CD8-positive, alpha-beta memory T cell (primary cell): ENCODE measurements at places on chromosomes 13 and 19. TPM values are rescaled to one million over a fixed set of nuclear protein-coding genes. Genes with fewer than 3 reads are reported as not detected.
A peak's percentile ranks its signal among the peaks of the same experiment; 100 is the strongest.

KLK10 gene
- not detected for total RNA-seq

GRCh38 chr13:44052780-44053184, 173.1 kb downstream of the LACC1 start:
- no peak overlapping the region for H3K4me3 ChIP-seq
- no peak overlapping the region for H3K27ac ChIP-seq
- H3K36me3 ChIP-seq = no peaks in the 10 kb centered on the region
- no peaks in the 10 kb centered on the region for H3K27me3 ChIP-seq
- no peaks in the 10 kb centered on the region for H3K4me1 ChIP-seq
- DNase-seq = no peak

- H3K27me3 ChIP-seq = no peaks in the 10 kb centered on the region
- peaks cover 11% of the 10 kb centered on the region for H3K4me1 ChIP-seq
- no peaks in the 10 kb centered on the region for H3K36me3 ChIP-seq
- H3K4me3 ChIP-seq = no peak overlapping the region
These were observed 4.3 kb upstream of the PGPEP1 start for GRCh38 chr19:18336121-18336520.

GRCh38 chr13:76890021-76890420, 3.8 kb upstream of the KCTD12 start:
- H3K4me1 ChIP-seq = peaks cover 7% of the 10 kb centered on the region
- H3K4me3 ChIP-seq = no peak overlapping the region
- H3K27me3 ChIP-seq = peaks cover 8% of the 10 kb centered on the region
- no peak for DNase-seq

DNA sequence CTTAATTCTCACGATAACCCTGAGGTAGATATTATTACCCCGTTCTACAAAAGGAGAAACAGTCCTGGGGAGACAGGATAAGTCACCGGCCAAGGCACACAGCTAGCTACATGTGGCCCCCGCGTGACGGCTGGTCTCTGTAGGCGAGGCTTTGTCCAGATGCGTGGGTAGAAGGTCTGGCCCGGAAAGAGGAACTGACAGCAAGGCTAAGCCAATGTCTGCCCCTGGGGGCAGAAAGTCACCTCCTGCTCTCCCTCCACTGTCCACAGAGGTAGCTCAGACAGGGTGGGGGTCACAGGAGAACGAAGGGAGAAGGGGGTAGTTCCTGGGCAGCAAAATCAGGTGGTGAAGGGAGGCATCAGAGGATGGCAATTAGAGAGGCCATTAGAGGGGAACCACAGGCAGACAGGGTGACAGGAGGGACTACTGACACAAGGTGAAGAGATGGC, 1.8 kb downstream of the APOC4 start:
- DNase-seq = no peak
- no peaks in the 10 kb centered on the region for H3K36me3 ChIP-seq
- H3K4me1 ChIP-seq = no peaks in the 10 kb centered on the region
- H3K27ac ChIP-seq = no peak overlapping the region
- H3K4me3 ChIP-seq = no peak overlapping the region
- H3K27me3 ChIP-seq = no peaks in the 10 kb centered on the region

RFPL4A gene
- not detected for total RNA-seq

DNA sequence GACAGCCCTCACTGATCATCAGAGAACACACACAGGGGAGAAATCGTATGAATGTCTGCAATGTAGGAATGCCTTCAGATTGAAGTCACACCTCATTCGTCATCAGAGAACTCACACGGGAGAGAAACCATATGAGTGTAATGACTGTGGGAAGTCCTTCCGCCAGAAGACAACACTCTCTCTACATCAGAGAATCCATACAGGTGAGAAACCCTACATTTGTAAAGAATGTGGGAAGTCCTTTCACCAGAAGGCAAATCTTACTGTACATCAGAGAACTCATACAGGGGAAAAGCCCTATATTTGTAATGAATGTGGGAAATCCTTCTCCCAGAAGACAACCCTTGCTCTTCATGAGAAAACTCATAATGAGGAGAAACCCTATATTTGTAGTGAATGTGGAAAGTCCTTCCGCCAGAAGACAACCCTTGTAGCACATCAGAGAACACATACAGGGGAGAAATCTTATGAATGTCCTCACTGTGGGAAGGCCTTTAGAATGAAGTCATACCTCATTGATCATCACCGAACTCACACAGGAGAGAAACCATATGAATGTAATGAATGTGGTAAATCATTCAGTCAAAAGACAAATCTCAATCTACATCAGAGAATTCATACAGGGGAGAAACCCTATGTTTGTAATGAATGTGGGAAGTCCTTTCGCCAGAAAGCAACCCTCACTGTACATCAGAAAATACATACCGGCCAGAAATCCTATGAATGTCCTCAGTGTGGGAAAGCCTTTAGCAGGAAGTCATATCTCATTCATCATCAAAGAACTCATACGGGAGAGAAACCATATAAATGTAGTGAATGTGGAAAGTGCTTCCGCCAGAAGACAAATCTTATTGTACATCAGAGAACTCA, 32.5 kb downstream of the ZNF567 start:
- H3K4me1 ChIP-seq = no peaks in the 10 kb centered on the region
- H3K27ac ChIP-seq = no peak overlapping the region
- H3K4me3 ChIP-seq = peak overlapping the region; percentile 18
- no peak for DNase-seq
- no peaks in the 10 kb centered on the region for H3K27me3 ChIP-seq
- peaks cover 42% of the 10 kb centered on the region for H3K36me3 ChIP-seq

DNA sequence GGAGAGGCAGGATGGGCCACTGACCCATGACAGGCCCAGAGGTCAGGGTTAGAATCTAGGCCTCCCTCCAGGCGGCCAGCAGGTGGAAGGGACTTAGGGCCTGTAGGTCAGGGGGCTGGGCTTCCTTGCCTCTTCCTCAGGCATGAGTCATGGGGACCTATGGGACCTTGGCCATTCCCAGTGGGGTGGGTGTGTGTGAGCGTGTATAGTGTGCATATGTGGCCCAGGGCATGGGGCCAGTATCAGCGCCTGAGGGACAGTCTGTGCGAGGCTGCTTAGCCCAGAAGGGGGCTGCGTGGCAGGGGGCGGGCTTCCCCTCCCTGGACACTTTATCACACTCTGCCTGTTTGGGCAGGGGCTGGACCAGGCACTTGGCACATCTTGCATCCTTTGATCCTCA, 13.3 kb downstream of the KCTD15 start:
- H3K27ac ChIP-seq = no peak overlapping the region
- H3K4me1 ChIP-seq = no peaks in the 10 kb centered on the region
- H3K36me3 ChIP-seq = no peaks in the 10 kb centered on the region

DNA sequence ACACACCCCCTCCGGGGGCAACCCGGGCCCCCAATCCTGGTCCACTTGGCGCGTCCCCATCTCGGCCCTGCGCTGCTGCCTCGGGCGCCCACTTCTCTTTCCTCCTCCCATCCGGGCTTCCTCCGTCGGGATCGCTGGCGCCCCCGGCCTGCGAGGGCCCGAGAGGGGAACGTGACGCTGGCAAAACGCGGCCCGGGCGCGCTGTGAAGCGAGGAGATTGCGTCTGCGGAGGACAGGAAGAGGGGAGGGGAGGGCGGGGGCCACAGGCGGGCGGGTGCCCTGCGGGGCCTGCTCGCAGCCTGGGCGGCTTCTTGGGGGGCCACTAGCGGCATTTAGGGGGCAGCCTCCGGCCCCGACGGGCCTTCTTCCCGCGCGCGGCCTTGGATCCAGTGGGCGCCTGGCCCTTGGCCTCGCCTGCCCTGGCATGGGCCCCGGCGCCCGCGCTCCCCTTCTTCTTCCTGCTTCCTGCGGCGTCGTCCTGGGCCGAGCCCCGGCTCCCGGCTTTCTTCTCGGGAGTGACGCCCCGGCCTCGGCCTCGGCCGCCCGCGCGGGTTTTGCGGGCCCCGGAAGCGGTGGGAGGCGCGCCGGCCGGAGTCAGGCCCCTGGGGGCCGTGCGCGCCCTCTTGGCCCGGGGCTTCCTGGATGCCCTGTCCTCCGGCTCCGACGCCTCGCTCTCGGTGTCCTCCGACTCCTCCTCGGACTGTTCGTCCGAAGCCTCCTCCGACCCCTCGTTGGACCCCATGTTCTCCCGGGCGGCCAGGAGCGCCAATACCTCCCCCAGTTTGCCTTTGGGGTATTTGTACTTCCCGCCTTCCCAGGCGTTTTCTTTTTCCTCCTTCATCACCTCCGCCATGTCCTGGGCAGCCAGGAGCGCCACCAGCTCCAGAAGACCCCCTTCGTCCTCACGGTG, 2.2 kb downstream of the PNMA8B start:
- H3K4me1 ChIP-seq = peaks cover 3% of the 10 kb centered on the region
- peak overlapping the region; percentile 34 for H3K4me3 ChIP-seq
- no peaks in the 10 kb centered on the region for H3K36me3 ChIP-seq
- H3K27me3 ChIP-seq = peaks cover 43% of the 10 kb centered on the region

DNA sequence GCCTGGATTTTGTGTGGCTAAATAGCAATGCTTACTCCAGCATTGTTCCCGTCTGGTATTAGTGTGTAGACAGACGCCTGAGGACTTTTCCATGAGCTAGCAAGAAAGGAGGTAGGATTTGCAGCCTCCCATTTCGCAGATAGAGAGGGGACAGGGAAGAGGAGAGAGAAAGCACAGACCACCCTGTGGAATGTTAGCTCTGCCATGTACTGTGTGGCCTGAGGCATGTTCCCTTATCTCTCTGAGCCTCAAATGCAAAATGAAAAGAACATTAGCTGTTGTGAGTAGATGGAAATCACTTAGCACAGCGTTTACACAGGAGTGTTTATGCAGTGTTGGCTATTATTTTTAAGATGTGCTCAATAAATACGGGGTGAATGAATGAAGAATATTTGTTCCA, 45.5 kb downstream of the OLFM4 start:
- H3K27me3 ChIP-seq = no peaks in the 10 kb centered on the region
- H3K36me3 ChIP-seq = no peaks in the 10 kb centered on the region
- H3K27ac ChIP-seq = no peak overlapping the region
- H3K4me3 ChIP-seq = no peak overlapping the region

GRCh38 chr19:752652-753517, 2.0 kb downstream of the MISP start:
- no peak overlapping the region for H3K27ac ChIP-seq
- H3K27me3 ChIP-seq = no peaks in the 10 kb centered on the region
- no peaks in the 10 kb centered on the region for H3K36me3 ChIP-seq

DNA sequence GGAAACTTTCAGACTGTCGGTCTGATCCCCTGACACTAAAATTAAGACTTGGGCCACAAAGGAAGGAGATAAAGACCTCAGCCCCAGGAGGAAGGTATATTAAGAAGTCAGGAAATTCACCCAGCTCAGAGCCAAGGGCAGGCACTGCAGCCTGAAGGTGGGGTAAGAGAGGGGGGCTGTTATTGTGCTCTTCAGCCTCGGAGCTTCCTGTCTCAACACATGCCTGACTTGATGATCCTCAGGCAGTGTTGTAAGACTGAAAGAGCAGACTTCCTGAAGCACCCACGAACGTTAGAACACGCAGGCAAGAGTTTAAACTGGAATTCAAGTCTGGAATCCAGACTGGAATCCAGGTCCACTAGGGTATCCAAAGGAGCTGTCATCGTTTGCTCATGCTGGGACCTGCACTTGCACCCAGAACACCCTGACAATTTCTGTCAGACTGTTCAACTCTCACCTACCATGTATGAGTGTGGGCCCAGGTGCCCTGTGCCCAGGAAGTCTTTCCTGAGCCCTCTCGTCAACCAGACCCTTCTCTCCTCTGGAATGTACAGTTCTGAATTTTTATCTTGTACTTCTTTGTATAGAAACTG, 10.7 kb upstream of the FLT1 start:
- no peaks in the 10 kb centered on the region for H3K4me1 ChIP-seq
- H3K27me3 ChIP-seq = no peaks in the 10 kb centered on the region
- H3K27ac ChIP-seq = no peak overlapping the region
- H3K36me3 ChIP-seq = no peaks in the 10 kb centered on the region
- DNase-seq = no peak

- DNase-seq = no peak
- H3K36me3 ChIP-seq = no peaks in the 10 kb centered on the region
- no peak overlapping the region for H3K27ac ChIP-seq
- peaks cover 15% of the 10 kb centered on the region for H3K4me1 ChIP-seq
These were observed 1.7 kb downstream of the GNG7 start for GRCh38 chr19:2700660-2701360.

ZNF835 gene
- 4.7 TPM for total RNA-seq

DNA sequence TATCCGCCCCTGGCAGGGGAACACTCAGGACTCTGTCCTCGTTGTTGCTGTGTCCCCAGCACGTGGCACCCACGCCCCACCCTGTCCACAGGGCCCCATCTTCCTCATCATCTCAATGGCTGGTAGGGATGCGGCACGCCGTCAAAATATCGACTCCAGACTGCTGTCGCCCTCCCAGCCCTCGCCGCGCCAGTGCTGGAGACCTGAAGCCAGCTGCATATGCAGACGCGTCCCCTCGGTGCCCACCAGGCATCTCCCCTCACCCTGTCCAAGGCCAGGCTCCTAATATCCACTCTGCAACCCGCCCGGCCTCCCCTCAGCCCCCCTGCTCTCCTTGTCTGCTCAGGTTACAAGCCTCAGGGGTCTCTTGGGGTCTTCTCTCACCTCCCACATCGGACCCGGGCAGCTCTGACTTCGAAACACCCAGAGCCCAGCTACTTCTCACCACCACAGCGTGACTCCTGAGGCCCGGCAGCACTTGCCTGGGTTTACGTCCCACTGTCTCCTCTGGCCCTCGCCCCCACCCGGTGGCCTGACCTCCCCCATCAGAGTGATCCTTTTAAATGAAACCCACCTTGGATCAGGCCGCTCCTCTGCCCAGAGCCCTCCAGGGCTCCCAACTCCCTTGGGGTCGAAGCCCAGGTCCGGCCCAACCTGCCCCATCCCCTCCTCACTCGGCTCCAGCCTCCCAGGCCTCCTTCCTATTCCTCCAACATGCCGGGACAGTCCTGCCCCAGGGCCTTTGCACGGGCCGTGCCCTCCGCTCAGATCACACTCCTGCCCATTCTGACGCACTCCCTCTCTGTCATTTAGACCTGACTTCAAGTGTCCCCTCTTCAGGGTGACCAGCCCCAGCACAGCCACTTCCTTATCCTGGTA, 12.5 kb downstream of the PLIN4 start:
- H3K4me3 ChIP-seq = no peak overlapping the region
- H3K27ac ChIP-seq = no peak overlapping the region
- H3K27me3 ChIP-seq = no peaks in the 10 kb centered on the region

DNA sequence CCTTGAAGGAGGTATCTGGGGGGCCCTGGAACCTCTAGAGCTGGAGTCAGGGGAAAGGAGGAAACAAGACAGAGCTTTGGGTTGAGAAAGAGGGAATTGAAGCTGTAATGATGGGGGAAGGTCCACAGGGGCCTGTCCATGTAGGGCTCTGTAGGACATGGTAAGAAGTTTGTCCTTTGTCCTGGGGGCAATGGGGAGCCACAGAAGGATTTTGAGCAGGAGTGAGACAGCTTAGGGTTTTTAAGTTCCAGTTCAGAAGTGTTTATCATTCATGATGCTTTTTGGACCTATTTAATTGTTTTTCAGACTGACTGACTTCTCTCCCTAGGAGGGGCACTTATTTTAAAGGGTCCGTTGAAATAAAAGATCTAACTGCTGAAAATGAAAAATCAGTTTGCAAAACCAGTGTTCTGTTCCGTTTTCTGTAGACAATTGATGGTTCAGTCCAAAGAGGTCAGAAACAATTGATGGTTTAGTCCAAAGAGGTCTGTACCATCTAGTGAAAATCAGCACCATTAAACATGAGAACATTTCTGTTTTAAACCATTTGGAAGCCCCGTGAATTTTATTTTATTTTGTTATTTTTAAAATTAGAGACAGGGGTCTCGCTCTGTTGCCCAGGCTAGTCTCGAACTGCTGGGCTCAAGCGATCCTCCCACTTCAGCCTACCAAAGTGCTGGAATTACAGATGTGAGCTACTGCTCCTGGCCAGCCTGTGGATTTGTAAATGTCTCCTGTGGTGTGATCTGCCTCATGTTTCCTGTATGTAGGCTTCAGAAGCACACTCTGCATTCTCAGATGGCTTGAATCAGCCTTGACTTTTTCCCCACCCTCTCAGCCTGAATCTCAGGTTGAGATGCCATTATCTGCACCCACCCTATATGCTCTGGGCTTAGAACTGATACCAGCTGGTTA, 8.4 kb downstream of the PLD3 start:
- no peak for DNase-seq
- H3K27ac ChIP-seq = no peak overlapping the region
- no peaks in the 10 kb centered on the region for H3K36me3 ChIP-seq
- no peak overlapping the region for H3K4me3 ChIP-seq
- no peaks in the 10 kb centered on the region for H3K4me1 ChIP-seq

RFXANK gene
- 98.4 TPM for total RNA-seq
